Stimulated activated CD8-positive, alpha-beta memory T cell treated with anti-CD3 and anti-CD28 coated beads, Interleukin-4, amount 100 ng/mL, for 1 hour (primary cell): ENCODE measurements at places on chromosomes 12 and 14.

GRCh38 chr12:38607295-38607694, 290.7 kb downstream of the ALG10B start:
- DNase-seq: no peak

DNA sequence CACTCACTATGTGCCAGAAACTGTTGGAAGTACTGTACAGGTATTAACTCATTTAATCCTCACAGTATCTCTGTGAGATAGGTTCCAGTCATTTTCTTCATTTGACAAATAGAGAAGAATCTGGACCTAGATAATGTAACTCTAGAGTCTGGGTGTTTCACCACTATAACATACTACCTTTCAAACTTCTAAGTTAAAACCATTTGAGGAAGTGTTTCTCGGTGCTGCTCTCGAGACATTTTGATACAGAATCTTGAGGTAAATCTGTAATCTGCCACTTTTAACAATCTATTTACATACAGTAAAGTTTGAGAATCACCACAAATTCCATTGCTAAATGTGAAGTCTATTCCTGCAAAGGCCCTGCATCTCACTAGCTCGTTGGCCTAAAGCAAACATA, 8.8 kb downstream of the OLR1 start:
- DNase-seq: no peak

GRCh38 chr14:65287264-65288131, 125.0 kb upstream of the FUT8 start:
- no peak for DNase-seq

- no peak for DNase-seq
Observed at GRCh38 chr14:22887990-22888378, 5.0 kb downstream of the REM2 start.

GRCh38 chr12:58995666-58996363, 75.5 kb upstream of the LRIG3 start:
- no peak for DNase-seq

DNA sequence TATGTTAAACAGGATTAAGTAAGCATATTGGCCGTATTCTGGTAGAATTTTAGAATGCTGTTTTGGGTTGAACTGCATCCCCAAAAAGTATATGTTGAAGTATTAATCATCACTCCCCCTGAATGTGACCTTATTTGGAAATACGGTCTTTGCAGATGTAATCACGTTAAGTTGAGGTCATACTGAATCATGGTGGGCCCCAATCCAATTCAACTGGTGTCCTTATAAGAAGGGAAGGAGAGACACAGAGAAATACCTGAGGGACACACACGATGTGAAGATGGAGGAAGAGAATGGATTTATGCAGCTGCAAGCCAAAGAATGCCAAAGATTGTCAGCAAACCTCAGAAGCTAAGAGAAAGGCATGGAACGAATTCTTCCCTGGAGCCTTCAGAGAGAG, 268.6 kb downstream of the ITPR2 start:
- no peak for DNase-seq

GRCh38 chr14:42112108-42112507, 505.4 kb downstream of the LRFN5 start:
- DNase-seq: no peak

DNA sequence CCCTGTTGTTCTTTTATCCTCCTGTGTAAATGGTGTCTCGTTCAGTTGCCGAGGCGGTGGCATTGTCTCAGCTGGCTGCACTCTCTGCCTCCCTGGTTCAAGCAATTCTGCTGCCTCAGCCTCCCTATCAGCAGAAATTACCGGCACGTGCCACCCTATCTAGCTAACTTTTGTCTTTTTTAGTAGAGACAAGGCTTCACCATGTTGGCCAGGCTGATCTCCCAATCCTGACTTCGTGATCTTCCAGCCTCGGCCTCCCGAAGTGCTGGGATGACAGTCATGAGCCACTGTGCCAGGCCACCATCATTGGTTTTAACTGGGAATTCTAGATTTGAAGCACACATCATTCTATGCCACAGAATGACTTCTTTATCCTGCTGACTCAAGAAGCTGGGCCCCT, 175.3 kb upstream of the ALG10B start:
- no peak for DNase-seq

GRCh38 chr12:95248604-95249360, 31.2 kb downstream of the VEZT start:
- no peak for DNase-seq

GRCh38 chr12:14689144-14689543, 7.3 kb downstream of the GUCY2C start:
- DNase-seq: no peak

- no peak for DNase-seq
Observed at GRCh38 chr12:4346931-4347330, 25.9 kb downstream of the TIGAR start.

DNA sequence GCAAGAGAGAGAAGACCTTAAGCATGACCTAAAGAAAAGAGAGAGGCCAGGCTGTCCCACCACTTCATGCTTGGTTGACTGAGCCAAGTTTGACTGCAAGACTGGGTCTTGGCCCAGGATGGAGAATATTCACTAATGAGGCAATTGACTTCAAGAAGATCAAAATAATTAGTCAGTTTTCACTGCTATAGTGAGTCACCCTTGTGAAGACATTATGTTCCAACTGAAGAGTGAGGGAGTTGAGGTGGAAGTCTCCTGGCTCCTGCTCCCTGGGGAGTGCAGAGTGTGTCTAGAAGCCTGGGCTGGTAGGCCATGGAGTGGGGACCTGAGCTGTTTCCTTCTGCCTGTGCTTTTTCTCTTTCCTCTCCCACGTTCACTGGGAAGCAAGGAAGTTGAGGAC, 117.6 kb downstream of the CACNA1C start:
- DNase-seq: no peak

- DNase-seq: no peak
Observed at GRCh38 chr12:108594323-108594903, 3.5 kb downstream of the TMEM119 start.

DNA sequence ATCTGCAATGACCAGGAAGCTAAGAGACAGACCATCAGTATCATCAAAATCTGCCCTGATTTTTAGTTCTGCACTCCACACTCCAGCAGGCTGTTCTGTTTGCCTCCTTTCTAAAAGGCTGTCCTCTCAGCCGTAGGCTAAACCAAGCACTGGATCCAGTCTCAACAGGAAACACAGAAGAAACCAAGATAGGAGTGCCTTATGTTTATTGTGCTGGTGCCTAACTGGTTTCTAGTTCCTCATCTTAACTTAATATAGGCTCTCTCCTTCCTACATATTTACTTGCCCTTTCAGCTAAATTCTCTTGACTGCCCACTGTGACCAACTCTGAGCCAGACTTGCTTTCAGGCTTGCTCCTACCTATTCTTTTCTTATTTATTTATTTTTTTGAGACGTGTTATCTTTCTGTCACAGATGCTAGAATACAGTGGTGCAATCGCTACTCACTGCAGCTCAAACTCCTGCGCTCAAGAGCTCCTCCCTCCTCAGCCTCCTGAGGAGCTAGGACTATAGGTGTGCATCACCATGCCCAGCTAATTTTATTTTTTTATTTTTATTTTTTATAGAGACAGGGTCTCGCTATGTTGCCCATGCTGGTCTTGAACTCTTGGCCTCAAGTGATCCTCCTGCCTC, 30.8 kb downstream of the GALNT4 start:
- no peak for DNase-seq

DNA sequence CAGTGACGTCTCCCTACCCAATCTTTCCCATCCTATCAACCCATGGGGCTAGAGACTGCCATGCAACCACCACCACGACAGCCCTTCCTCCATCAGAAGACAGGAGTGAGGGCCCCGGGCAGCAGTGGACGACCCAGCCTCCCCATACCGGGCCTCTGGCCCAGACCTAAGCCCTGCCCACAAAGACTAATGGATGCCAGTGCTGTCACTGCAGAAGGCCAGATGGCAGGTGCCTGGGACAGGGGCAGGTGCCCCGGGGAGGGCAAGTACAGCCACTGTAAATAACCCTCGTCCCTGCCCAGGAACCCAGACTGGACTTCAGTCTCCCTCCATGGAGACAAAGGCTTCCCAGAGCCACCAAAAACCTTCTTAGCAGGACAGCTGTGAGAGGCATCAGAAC, 20.3 kb upstream of the HSPB8 start:
- no peak for DNase-seq

GRCh38 chr14:100056964-100057795, 8.0 kb upstream of the EVL start:
- DNase-seq: no peak

DNA sequence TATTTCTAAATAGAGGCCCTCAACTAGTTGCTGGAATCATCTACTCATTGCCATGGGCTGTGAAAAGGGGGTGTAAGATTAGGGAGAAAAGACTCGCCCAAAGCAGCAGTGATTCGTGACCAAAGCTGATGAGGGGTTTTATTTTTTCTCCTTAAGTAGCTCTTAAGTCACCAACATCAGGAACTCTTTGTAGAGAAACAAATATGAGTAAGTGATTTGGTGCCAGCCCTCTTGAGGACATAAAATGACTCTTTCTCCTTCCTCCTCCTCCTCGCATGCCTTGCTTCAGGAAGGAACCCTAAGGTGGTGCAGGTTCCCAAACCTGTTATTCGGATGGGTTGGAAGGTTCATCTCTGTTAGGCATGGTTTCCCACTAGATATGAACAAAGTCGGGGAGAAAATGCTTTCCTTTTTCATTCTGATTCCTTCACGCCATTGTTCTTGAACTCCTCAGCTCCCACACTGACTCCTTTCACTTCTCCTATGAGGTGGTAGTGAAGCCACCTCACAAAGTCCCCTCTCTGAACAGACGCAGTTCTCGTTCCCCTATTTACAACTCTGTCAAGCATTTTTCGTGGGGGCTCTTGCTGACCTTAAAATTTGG, 113.4 kb downstream of the ETV6 start:
- no peak for DNase-seq

GRCh38 chr14:63454863-63455622, 88.1 kb downstream of the PPP2R5E start:
- no peak for DNase-seq

DNA sequence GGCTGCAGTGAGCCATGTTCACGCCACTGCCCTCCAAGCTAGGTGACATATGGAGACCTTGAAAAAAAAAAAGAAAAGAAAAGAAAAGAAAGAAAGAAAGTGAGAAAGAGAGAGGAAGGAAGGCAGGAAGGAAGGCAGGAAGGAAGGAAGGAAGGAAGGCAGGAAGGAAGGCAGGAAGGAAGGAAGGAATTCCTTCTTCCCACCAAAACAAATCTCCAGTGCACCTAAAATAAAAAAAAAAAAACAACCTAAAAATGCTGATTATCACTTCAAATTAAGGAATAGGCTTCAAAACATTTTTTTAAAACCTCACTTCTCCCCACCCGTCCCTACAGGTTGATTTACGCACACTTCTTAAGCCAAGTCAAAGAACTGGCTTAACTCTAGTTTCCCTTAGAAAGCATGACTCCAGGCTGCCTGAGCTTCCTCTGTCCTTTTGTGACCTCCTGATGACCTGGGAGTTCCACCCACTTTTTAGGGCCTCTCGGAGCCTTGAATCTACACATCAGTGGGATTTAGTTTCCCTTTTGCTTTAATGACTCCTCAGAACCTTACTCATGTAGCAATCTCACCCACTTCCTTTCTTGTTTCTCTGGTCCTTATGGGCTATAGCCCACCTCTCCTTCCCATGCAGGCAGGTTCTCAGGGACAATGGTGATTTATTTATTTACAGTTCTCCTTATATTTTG, 18.6 kb downstream of the DUSP6 start:
- no peak for DNase-seq

DNA sequence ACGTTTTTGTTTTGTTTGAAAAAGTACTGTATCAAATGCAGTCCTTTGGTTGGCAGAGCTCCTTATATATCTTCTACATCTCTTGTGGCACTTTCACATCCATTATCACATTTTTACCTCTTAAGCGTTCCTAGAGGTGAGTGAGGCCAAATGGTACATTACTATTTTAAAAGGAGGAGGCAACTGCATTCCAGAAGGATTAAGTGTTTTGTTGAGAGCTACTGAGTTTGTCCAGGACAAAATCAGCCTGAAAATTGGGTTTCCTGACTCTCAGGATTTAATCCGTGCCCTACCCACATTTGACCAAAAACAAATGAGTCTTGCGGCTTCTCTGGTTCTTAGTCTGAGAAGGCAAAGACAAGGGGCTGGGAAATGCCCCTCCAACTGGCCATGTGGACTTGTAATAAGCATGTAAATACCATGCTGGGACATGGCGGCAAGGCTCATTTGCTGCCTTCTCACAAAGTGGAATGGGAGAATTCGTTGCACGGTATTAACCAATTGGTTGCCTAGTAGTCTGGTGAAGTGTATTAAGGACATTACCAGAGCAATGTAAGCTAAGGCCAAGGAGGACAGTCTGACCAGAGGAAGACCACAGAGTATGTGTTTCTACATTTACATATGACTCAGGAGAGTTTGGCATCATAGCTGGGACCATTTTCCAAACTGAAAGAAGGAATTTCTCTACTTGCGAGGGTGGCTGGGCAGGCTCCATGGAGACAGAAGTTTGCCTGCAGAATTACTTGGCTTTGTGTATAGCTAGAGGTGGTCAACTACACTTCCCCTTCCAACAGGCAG, 175.8 kb upstream of the PLXNC1 start:
- DNase-seq: no peak

GRCh38 chr14:55756557-55756956, 176.6 kb downstream of the KTN1 start:
- DNase-seq: no peak
